Stimulated activated CD4-positive, alpha-beta T cell treated with anti-CD3 and anti-CD28 coated beads, TNF-alpha, amount 100 ng/mL, for 1 hour (primary cell): ENCODE measurements at places on chromosomes 2 and 18.

GRCh38 chr2:80476535-80477117, 172.1 kb upstream of the LRRTM1 start:
- DNase-seq: no peak

GRCh38 chr18:79613186-79613931, 66.2 kb upstream of the CTDP1 start:
- DNase-seq: no peak

DNA sequence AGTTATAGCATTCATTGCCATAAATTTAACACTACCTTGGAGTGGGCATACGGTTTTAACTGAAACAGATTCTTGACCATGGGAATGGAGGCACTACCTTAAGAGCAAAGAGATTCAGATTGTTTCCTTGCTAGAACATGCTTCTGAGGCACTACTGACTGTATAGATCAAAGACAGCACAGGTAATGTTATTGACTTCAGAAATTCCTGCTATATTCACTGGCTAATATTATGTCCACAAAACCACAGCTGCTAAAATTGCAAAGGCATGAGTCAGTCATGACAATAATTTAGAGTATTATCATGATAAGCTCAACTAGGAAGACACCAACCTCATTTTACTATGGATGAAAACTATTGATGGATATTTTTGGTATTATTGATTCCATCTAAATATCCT, 39.4 kb downstream of the SLC8A1 start:
- DNase-seq: no peak

- DNase-seq: peak; percentile 4
These were observed 122.7 kb downstream of the COL6A3 start for GRCh38 chr2:237291138-237291792.

- no peak for DNase-seq
These were observed 35.6 kb downstream of the HDLBP start for GRCh38 chr2:241279828-241280227.

- no peak for DNase-seq
These were observed 311.9 kb downstream of the CCDC178 start for GRCh38 chr18:33128581-33128980.
